GM04504 (cell line): ENCODE measurements at places on chromosomes 4 and X.

GRCh38 chr4:106670976-106671375 lies 302.4 kb upstream of the GIMD1 start:
- no peak for DNase-seq

GRCh38 chr4:143156853-143157252 lies 27.9 kb upstream of the USP38 start:
- no peak for DNase-seq

- DNase-seq, result no peak
Observed at GRCh38 chrX:49192722-49193328, 6.7 kb upstream of the PRICKLE3 start.

DNA sequence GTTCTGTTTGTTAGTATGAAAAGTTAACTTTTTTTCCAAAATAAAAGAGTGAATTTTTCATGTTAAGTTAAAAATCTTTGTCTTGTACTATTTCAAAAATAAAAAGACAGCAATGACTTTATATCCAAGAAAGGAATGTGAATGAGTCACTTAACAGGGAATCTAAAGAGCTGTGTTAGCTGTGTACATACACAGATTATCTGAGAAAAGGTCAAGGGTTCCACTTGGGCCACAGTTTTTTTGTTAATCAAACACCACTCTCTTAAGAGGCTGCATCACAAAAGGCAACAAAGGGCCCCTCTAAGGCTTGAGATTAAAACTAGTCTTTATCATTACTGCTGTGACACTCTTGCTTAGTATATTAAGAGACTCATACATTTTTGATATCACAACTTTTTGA lies 82.1 kb downstream of the FIP1L1 start:
- DNase-seq, result no peak

- DNase-seq, result no peak
Observed at GRCh38 chr4:174061026-174061425, 222.4 kb downstream of the FBXO8 start.

DNA sequence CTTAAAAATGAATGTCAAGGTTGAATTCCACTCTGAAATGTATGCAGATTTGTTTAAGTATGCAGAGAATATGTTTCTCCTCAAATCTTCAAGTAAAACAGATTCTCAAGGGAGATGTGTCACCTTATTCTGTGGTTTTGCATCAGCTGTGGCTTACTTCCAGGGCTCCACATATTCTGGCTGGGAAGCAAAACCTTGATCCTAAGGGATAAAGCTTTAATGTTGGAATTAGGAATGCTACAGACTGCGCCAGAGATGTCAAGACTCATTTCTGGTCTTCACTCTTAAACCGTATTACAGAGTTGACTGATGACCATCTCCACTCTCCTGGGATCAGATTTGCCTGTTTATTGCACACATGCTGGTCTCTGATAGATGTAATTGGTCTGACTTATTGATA lies 143.9 kb upstream of the DIPK2B start:
- peak; percentile 75 for DNase-seq

GRCh38 chr4:87881115-87881514 lies 48.3 kb downstream of the MEPE start:
- DNase-seq, result no peak

DNA sequence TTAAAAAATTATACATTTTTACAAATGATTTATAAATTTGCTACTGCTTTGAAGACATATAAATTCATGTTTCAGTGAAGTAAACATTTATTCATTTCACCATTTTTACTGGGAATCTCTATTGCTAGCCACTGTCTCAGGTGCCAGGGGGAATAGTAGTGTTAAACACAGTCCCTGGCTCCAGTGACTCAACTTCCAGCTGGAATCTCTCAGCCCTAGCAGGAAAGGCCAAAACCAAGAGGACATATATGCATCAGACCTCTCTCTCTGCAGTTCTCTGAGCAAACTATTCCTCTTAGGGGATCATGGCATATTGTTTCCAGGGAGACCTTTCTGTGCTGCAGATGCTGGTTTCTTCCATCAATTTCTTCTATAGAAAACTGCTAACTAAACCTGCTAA lies 1009.0 kb upstream of the LCORL start:
- DNase-seq, result no peak

GRCh38 chr4:6330384-6330767 lies 60.7 kb downstream of the WFS1 start:
- no peak for DNase-seq

- no peak for DNase-seq
Observed at GRCh38 chrX:151359341-151359740, 37.7 kb upstream of the VMA21 start.

DNA sequence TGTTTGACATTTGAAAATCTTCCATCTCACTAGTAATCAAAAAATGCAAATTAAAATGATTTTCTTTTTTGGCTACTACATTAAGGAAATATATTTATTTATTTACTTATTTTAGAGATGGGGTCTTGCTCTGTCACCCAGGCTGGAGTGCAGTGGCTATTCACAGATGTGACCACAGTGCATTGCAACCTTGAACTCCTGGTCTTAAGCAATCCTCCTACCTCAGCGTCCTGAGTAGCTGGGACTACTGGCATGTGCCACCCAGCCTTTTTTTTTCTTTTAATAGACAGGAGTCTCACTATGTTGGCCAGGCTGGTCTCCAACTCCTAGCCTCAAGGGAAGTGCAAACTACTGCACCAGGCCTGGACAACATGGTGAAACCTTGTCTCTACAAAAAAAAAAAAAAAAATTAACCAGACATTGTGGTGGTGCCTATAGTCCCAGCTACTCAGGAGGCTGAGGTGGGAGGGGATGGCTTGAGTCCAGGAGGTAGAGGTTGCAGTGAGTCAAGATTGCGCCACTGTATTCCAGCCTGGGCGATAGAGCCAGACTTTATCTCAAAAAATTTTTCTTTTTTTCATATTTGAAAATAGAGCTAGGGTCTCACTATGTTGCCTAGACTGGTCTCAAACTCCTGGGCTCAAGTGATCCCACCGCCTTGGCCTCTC lies 4.4 kb upstream of the SMIM14 start:
- no peak for DNase-seq
